ENCODE measurements at places on chromosomes 12 and 14.

DNA sequence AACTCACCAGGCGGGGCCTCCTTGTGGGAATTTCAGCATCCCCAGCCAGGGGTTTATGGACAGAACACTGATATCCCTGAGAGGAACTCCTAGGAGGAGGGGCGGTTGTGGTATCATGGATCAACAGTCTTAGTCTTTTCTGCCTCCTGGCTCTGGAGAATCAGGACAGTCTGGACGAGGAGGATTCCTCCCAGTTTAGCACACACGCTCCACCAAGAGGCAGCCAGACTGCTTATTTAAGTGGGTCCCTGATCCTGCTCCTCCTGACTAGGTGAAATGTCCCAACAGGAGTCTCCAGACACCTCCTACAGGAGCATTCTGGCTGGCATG is 10.4 kb upstream of the ZNF705A start:
- DNase-seq = no peak

DNA sequence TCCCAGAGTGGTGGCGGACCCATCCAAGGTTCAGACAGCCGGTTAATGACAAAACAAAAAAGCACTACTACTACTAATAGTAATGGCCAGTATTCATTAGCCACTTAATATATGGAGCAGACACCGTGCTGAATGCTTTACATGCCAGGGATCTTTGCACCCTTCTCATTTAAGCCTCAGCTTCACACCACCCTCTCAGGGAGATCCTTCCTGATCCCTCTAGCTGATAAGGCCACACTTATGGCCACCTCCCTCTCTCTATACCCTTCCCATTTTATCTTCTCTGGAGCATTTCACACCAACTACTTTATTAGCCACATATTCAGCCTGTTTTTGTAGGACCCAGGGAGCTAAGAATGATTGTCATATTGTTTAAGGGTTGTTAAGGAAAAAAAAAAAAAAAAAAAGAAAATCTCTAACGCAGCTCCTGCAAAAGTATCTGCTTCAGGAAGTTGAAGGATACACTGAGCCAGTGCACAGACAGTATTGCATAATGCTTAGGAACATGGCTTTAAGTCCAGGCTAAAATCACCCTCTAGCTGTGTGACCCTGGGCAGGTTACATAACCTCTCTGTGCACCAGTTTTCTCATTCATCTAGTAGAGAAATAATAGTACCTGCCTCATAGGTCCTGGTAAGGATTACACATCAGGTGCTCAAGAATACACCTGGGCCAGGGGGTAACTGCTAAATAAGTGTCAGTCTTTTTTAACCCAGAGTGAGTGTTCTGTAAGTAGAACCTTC is 29.4 kb downstream of the NUAK1 start:
- no peak for DNase-seq

GRCh38 chr12:11886339-11886738 is 184.4 kb upstream of the BCL2L14 start:
- no peak for DNase-seq

DNA sequence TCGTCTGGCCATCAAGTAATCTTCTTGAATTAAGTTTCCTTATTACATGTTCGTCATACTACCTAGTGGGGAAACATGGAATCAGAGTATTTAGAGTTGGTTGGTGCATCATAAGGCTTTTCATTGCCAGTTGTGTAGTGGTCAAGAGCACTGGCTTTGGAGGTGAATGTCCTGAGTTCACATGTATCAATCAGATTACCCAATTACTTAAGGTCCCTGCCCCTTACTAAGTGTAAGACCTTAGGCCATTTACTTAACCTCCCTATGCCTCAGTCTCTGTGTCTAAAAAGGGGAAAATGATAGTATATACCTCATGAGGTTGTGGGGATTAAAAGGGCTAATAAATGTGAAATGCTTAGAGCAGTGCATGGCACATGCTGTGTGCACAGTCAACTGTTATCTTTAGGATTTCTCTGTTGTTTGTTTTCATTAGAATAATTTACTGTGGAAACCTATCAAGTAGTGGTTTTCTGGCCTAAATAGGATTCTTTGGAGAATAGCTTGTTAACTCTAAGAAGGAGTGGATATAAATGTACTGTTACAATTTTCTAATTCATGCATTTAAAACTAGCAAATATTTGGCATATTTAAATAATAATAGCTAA is 27.0 kb downstream of the MSRB3 start:
- no peak for DNase-seq

- no peak for DNase-seq
Measured at GRCh38 chr12:104138797-104139152, 765 bp upstream of the NFYB start.

GRCh38 chr12:62806893-62807292 is 128.1 kb downstream of the PPM1H start:
- DNase-seq = no peak

GRCh38 chr12:130636370-130636769 is 79.7 kb downstream of the RIMBP2 start:
- DNase-seq = no peak
